ENCODE measurements at places on chromosomes 6 and 20.

DNA sequence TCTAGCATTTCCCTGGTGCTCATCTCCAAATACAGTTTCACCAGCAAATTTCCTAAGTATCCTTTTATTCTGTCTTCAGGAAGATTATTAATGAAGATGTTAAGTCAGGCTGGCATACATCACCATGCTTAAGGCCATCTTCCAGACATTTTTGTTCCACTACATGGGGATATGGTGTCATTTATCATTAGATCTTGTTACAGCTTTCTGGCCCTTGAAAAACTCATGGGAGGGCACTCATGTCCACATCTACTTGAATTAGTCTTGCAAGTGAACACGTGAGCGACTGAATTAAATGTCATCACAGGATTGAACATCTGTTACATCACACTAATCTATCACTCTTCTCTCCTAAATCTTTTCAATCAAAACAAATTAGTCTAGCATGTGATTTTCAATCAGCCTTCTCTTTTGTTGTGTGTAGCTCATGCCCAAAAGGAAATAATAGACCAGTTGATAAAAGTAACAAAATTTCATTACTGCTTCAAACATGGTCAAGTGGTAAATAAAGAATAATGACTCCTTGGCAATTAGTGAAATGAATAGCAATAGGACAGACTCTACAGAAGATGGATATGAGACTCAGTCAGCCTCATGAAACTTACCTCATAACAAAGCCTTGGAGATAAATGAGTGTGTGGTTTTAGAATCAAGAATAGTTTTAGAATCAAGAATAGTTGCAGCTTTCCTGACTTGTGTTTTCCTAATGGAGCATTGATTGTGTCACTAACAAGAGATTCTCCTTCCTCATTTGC is 80.5 kb downstream of the MTFR2 start:
- DNase-seq = no peak

DNA sequence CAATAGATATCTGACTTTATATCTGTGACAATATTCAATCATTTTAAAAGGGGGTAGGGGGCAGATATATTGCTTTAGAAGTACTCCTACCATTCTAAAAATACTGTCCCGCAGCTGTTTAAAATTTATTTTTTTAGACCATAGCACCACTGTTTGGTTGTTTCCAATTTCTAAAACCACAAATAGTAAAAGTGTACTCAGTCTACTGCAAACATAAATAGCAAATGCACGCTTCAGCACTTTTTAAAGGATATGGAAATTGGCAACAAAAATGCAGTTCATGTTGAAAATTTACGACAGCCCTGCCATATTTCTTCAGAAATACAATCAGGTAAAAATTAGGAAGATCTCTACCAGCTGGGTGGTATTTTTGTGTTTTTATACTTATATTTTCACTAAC is 132.0 kb upstream of the RUNX2 start:
- DNase-seq = no peak

- no peak for DNase-seq
Measured at GRCh38 chr20:33672426-33673113, 1.7 kb downstream of the NECAB3 start.

DNA sequence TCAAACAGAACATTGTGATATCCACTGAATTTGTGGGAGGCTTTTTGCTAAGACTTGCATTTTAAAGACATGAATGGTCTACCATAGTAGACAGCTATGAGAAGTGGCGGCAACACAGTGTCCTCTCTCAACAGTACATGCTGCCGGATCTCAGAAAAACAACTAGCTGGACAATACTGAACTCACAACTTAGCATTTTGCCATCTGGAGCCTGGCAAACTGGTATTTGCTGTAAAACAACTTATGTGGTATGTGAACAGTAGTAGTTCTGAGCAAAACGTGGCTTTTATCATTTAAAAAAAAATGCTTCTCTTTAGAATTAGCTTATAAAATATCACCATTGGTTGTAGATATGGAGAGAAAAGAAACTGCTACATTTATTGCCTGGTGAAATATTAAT is 3.3 kb upstream of the PXDC1 start:
- DNase-seq = no peak

DNA sequence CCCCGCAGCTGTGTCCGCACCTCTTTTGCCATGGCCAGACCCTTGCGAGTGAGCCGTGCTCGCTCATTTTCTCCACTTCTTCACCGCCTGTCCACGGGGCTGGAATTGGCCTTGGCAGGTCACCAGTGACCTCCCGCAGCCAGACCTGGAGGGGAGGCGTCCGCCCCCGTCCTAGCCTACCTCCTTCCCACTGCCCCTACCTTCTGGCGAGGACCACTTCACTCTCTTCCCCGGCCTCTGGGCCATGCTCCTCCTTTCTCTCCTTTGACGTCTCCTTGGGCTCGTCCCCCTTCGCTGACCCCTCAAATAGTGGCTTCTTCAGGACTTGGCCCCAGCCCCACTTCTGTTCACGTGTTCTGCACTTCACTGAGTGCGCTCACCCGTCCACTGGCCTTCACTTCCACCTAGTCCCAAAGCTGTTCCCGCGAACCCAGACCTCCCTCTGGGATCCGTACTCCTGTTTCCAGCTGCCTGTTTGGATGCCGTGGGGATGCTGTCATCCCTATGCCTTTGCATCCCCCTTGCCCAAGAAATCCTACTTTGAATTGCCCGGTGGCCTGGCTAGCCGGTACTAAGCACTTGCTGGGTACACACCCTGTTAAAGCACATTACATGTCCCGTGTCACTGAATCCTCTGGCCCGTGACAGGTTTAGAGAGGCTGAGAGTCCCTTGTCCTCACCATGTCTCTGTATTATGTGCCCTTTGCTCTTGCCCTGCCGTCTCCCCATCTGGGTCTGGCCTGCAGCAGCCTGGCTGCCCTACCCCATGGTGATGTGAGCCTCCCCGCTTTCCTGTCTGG is 33.0 kb downstream of the SPATA2 start:
- DNase-seq = no peak

DNA sequence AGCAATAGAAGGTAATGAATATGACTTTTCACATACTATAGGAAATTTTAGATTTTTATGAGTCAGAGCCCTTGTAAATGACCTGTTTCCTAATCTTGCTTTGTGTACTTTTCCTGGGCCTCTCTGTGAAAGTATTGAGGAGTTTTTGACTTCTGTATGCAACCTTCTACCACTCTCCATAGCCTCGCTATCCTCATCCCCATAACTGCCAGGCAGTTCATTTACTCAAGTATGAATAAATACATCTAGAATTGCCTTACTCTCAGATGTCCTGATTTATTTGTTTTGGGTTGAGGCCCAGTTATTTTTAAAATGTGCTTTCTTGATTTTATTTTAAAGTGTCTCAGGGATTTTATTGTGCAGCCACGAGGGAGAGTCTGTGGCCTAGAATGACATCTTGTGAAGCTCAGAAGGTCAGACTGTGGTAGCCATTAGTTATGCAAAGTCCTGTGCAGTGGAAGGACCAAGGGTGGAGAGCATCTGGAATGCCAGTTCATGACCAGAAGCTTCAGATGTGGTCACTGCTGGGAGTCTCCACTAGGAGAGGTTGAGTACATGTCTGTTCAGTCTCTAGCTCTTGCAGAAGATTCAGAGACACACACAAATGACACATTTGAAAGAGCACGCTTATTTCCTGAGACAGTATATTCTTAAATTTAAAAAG is 346.2 kb upstream of the IMPG1 start:
- no peak for DNase-seq
